Naive B cell (primary cell): ENCODE measurements at places on chromosomes 6 and 20.

GRCh38 chr6:147108259-147108910 is 95.8 kb upstream of the STXBP5 start:
- DNase-seq, result no peak

DNA sequence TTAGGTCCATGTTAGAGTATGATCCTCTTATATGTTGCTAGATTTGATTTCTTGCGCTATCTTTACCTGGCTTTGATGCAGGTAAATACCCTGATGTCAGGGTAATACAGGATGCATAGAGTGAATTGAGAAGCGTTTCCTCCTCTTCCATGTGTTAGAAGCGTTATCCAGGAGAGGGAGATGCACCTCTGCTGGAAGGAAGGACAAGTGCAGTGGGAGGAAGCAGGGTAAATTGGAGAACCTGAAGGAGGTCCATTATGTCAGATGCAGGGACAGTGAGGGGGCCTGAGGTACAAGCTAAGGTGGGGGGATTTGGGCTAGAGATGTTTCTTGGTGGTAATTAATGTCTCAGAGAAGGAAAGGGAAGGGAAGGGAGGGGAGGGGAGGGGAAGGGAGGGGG is 7.7 kb downstream of the SHLD1 start:
- DNase-seq, result no peak

DNA sequence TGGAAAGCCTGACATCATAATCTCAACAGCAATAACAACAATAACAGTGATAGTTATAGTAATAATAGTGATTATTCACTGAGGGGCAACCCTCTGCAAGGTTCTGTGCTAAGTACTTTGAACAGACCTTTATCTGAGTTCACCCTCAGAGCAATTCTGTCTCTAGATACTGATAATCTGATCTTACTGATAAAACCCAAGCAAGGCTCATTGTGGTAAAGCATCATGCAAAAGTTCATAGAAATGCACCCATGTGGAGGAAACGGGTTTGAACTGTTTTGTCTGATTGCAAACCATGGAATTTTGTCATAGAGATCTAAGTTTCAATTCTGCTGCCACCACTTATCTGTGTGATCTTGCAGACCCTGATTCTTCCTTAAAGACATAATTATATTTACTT is 1.3 kb upstream of the KIAA0408 start:
- DNase-seq, result no peak

- no peak for DNase-seq
Observed at GRCh38 chr20:24537210-24537609, 67.8 kb downstream of the SYNDIG1 start.

DNA sequence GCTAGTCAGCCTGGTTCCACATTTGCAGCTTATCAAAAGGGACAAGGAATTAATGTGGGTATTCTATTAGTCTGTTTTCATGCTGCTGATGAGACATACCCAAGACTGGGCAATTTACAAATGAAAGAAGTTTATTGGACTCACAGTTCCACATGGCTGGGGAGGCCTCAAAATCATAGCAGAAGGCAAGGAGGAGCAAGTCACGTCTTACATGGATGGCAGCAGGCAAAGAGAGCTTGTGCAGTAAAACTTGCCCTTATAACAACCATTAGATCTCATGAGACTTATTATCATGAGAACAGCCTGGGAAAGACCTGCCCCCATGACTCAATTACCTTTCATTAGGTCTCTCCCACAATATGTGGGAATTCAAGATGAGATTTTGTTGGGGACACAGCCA is 689.1 kb upstream of the MARCKS start:
- no peak for DNase-seq

- DNase-seq, result no peak
Observed at GRCh38 chr6:136334465-136334846, 44.8 kb upstream of the BCLAF1 start.

- no peak for DNase-seq
Observed at GRCh38 chr6:111687652-111688051, 82.0 kb upstream of the TRAF3IP2 start.

- peak; percentile 64 for DNase-seq
Observed at GRCh38 chr20:48620507-48621375, 207.1 kb downstream of the PREX1 start.

DNA sequence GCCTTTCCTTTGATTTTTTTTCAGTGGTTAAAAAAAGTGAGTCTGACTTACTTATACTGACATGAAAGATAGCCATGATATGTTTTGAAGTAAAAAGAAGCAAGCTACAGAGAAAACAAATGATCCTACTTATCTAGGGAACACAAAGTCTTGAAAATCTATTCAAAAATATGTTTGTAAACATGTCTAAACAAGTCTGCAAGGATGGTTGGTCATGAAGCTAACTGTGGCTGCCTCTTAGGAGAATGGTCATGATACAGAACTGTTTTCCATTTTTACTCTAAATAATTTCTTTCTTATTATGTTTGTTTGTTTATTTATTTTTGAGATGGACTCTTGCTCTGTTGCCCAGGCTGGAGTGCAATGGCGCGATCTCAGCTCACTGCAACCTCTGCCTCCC is 21.5 kb downstream of the FERMT1 start:
- DNase-seq, result no peak

GRCh38 chr20:38563802-38564431 is 17.1 kb upstream of the ADIG start:
- no peak for DNase-seq

GRCh38 chr20:51635680-51636079 is 93.2 kb upstream of the NFATC2 start:
- no peak for DNase-seq

GRCh38 chr6:62013719-62014118 is 272.3 kb downstream of the KHDRBS2 start:
- peak; percentile 62 for DNase-seq

DNA sequence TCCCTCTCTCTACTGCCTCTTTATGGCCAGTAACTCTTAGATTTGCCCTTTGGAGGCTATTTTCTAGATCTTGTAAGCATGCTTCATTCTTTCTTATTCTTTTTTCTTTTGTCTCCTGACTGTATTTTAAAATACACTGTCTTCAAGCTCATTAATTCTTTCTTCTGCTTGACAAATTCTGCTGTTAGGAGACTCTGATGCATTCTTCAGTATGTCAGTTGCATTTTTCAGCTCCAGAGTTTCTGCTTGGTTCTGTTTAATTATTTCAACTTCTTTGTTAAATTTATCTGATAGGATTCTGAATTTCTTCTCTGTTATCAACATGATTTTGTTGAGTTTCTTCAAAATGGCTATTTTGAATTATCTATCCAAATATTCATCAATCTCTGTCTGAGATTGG is 25.0 kb upstream of the SDCBP2 start:
- DNase-seq, result no peak

- no peak for DNase-seq
Observed at GRCh38 chr6:170188571-170189001, 102.3 kb downstream of the DLL1 start.

DNA sequence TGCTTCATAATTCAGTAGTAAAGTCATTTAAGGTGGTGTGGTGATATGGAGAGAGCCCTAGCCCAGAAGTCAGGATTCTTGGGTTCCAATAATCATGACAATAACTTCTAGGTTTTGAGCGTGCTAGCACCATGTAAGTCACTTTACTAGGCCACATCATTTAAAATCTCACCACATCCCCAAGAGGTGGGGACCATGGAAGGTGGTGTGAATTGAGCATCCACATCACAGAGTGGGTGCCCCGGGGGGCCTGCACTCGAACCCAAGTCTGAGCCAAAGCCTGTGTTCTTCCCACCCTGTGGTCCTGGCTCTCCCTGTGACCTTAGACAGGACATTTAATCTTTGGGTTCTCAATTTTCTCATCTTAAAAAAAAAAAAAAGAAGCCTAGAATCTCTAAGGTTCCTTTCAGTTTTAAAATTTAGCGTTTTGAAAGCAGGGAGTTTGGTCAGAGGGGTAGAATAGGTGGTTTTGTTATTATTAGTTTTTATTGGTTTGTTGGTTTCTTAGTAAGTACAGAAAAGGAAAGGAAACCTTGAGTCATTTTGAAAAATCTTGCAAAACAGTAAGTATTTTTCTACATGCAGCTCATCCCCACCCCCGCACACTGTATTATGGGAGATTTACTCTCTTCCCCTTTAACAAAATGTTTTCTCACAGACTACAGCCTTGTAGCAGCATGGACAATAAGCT is 26.4 kb downstream of the ARMC2 start:
- DNase-seq, result no peak
